Stomach (tissue), 19 donors: ENCODE measurements at places on chromosomes 5 and 9.

GRCh38 chr5:140214831-140215230 lies 39.8 kb downstream of the CYSTM1 start:
- H3K27me3 ChIP-seq, result no peaks in the 10 kb centered on the region
- H3K4me3 ChIP-seq, result no peak overlapping the region
- peaks cover 36% of the 10 kb centered on the region for H3K36me3 ChIP-seq
- no peak for DNase-seq

GRCh38 chr9:126864771-126865170 lies 4.3 kb downstream of the ZBTB34 start:
- H3K27me3 ChIP-seq, result no peaks in the 10 kb centered on the region
- H3K27ac ChIP-seq, result no peak overlapping the region
- H3K4me3 ChIP-seq, result no peak overlapping the region
- DNase-seq, result no peak
- peaks cover 44% of the 10 kb centered on the region for H3K4me1 ChIP-seq

GRCh38 chr9:98314381-98315066 lies 59.1 kb upstream of the TBC1D2 start:
- DNase-seq, result no peak
- no peak overlapping the region for H3K27ac ChIP-seq
- H3K27me3 ChIP-seq, result no peaks in the 10 kb centered on the region

DNA sequence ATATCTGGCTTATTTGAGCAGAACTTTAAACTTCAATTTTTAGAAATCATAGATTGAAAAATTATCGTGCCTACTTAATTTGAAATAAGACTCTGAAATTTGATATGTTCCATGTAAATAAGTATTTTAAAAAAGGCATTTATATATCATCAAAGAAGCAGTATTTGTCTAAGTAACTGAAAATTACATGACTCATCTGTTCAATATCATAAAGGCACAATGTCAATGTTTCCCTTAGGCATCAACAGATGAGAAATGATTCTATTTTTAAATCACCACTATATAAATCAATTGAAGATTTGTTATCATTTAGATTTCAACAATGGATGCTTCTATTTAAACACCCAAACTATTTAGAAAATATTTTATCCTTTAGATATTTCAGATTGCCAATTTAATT lies 142.9 kb upstream of the POU5F2 start:
- H3K27ac ChIP-seq, result no peak overlapping the region
- no peak overlapping the region for H3K4me3 ChIP-seq
- no peak for DNase-seq
- peaks cover 10% of the 10 kb centered on the region for H3K4me1 ChIP-seq

DNA sequence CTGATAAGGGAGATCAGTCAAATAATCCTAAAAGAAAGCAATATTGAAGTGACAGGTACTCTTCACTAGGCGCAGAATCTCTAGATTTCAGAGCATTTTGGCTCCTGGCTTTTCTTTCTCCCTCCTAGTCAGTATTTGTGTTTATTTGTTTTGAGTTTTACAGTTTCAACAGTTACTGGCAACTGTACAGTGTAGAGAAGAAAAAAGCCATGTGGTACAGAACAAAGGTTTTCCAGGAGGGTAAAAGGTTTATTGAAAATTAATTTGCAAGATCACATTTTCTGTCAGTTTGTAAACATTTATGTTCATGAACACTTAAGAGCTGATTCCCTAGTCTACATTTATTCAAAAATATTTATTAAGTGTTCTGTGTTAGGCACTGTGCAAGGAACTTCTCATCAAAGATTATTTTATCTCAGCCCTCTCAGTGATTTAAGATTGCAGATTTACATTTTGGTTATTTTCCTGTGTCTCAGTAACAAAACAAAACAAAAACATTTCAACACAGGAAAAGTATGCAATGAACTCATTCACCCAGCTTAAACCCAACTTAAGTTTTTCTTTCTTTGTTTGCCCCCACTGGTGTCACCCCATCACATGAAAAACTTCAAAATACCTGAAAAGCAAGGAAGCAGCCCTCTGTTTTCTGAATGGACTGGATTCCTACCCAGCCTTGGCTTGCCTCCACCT lies 12.9 kb downstream of the MINAR2 start:
- no peak overlapping the region for H3K4me3 ChIP-seq
- H3K27me3 ChIP-seq, result no peaks in the 10 kb centered on the region
- no peaks in the 10 kb centered on the region for H3K36me3 ChIP-seq
- DNase-seq, result no peak
- H3K27ac ChIP-seq, result no peak overlapping the region

DNA sequence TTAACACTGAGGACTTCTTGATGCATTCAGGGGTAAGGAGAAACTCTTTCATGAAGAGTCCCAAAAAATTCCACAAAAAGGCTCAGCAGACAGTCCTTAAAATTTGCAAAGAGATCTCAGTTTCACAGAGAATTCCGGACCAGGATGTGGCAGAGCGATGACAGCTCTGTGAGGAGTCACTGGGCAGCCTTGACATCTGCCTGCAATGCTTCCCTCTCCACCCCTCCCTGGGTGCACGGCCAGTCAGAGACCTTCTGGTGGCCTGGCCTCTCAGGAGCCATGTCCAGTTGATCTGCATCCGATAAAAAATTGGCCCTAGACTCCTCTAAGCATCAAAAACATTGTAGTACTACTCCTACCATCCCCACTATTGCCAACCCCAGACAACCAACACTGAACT lies 76.8 kb downstream of the MACROH2A1 start:
- H3K4me3 ChIP-seq, result no peak overlapping the region
- no peak for DNase-seq
- no peak overlapping the region for H3K27ac ChIP-seq

DNA sequence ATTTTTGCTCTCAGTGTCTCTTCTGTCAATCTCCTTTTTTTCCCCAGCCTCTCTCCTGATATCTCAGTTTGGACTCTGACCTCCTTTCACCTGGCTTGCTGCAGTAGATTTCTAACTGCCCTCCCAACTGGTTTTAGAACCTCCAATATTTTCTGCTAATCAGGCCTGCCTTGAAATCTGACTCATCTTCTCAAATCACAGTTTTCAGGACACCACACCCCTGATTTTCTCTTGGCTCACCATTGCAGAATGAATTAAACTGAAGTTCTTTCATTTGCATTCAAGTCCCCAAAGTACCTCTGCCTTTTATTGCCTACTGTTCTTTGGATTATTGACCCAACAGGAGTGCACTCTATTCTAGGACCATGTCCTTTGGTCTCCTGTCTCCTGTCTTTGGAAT lies 310.4 kb upstream of the TRPC7 start:
- no peaks in the 10 kb centered on the region for H3K27me3 ChIP-seq
- H3K4me1 ChIP-seq, result no peaks in the 10 kb centered on the region
- H3K36me3 ChIP-seq, result no peaks in the 10 kb centered on the region
- no peak overlapping the region for H3K27ac ChIP-seq
- no peak for DNase-seq
